ENCODE measurements at places on chromosomes 7 and 10.

DNA sequence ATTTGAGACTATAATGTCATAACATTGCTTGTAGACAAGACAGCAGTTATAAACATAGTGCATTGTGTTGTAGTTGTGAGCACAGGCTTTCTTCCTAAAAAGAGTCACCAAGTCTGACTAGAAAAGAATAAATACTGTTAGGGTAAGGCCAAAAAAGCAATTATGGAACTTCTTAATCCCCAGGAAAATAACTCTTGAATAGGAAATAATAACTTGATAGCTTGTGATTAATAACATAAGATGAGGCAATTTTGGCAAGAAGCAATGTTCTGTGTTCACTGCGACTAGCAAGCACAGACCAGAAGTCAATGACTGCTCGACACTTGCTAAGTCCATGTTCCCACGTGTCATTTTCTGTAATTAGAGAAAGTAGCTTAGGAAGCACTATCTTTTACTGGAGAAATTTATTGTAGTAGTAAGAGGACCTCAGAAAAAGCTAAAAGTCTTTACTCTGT lies 97.1 kb downstream of the AGMO start:
- DNase-seq = no peak

DNA sequence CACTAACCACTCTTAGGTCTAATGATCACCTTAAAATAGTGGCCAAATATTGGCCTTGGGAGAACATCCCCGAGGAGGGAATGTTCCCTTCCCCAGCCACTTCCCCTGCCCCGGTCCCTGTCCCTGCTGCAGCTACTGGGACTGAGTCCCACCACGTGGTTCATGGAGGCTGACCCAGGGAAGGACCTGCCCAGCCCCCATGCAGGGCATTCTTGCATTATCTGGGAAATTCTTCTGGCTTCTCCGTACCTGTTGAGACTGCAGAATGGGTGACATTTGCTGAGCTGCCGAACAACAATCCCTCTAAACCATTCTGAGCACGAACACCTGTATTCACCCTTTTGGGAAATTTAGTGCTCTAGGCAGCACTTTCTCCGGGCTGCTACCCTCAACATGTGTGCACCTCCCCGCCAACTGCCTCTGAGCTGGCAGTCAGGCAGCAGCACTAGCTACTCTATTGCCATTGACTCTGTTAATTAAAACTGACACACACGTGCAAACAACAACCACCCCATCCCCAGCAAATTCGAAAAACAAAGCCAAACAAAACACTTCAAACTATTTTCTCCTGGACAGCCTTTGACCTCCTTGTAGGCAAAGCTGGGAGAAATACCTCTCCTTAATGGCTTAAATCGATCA lies 567.4 kb upstream of the MKI67 start:
- no peak for DNase-seq

DNA sequence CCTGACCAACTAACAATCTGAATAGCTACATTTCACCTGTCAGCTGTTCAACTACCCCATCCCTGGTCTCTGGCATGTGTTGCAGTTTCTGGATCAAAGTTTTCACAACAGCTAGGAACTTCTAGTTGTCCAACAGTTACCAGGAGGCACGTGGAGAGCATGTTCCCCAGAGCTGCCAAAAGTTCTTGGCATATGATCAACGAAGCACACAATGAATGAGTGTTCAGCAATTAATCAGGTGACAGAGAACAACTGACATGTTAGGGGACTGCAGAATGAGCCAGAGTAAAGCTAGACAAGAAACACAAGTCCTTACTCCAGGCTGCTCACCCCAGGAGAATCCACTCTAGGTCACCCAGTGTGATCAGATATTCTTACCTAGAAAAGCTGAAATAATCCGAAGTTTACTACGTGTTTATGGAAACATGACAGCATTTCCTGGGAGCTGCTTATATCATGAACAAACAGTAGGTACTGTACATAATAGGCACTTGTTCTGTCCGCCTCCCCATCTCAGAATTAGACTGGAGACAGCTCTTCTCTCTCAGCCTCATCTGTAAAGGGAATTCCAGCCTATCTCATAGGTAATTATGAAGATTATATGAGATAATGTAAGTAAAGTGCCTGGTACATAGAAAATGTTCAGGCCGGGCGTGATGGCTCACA lies 50.6 kb downstream of the ZNF438 start:
- no peak for DNase-seq

DNA sequence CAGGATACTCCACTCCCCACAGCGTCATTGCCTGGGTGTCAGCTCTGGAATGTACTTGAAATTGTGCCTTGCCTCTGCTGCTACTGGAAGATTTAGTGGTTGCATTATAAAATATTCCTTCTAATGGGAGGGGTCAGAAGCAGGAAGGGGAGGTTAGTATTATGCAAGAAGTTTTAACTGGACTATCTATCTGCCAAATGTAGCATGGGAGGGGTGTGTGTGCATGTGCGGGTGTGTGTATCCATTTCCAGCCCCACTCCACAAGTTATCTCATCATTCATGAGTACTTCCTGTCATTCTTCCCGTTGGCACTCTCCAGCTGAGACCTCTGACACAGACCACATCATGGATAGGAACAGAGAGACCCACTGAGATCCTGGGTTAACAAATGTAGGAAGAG lies 13.4 kb downstream of the MBL2 start:
- no peak for DNase-seq

DNA sequence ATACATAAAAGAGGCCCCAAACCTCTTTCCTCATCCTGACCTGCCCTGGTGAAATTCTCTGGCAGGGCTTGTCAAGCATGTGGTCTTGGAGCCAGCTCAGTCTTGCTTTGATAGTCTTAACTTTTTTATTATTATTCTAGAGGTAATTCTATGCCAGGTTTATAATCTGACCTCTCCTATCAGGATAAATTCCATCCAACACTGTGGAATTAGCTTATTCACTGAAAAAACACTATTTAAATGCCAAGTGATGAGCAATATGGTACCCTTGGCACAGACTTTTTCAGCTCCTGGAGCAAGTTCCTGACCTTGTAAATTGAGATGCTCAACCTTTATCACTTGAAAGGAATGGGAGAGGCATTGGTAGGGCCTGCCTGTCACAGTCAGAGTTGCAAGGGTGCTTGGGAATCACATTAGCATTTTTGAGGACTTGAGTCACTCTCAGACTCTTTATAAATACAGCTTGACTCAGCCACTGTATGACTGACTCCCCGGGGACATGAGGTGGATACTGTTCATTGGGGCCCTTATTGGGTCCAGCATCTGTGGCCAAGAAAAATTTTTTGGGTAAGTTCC lies at the start of gene CPA4:
Gene CPA4 (plus strand): TSS at position 480 of the 576 bp plus-strand sequence. CDS start 20 bp downstream, at position 500.
- DNase-seq = peak; percentile 22

GRCh38 chr10:77431209-77431611 lies 206.4 kb downstream of the KCNMA1 start:
- peak; percentile 13 for DNase-seq

Data from ACHN (cell line).